Fibroblast of the conjunctiva (primary cell): ENCODE measurements at places on chromosomes 4 and X.

GRCh38 chrX:127306262-127306661 is 486.7 kb downstream of the PRR32 start:
- no peak for DNase-seq

DNA sequence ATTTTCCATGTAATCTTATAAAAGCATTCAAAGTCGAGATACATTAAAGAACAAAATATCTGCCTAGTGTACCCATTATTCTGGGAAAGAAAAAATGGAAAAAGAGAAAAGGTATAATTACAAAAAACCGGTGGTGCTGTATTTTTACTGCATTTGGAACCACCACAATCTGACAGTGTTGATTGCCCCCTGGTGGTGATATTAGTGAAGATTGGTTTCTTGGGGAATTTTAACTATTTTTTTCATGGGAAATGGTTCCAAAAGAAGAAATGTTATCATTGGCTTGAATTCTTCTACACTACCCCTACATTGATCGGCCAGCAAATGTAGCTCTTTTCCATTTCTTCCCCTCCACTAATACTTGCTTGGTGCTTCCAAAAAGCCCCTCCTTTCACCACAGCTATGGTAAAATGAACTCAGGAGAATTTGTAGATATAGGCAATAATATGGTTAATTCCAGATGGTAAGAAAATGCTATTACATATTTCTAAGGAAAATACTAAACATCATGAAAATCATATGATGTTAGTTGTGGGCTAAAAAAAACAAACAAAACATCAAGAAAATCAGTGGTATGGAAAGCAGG is 50.0 kb downstream of the COX18 start:
- peak; percentile 30 for DNase-seq

GRCh38 chr4:147724468-147725201 is 7.3 kb upstream of the ARHGAP10 start:
- DNase-seq = no peak

DNA sequence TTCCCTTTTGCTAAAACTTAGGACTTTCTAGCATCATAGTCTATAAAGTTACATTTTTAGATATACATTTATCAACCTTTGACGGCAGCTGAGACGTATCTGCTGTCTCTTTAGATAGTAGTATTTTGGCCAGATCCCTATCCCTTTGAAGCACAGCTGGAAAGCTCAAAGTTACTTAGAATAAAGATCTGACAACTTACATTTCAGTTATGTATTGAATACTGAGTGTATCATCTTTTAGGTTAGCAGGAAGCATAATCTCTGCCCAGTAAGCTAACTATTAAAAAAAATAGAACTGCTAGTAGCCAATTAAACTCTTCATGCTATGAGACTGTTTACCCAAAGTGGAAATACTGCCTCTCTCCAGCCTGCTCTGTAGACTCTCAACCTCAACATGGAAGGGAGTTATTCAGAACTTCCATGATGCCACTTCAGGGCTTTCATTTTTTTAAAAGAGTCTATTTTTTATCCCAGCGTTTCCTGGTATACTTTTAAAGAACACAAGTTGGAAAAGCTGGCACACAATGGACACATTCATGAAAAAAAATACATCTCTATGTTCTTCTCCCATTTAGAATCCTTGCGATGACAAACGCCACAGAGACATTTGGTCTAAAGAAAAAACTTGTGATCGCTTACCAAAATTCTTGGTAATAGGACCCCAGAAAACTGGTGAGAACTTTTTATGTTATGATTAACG is 126.3 kb downstream of the PRSS12 start:
- no peak for DNase-seq

DNA sequence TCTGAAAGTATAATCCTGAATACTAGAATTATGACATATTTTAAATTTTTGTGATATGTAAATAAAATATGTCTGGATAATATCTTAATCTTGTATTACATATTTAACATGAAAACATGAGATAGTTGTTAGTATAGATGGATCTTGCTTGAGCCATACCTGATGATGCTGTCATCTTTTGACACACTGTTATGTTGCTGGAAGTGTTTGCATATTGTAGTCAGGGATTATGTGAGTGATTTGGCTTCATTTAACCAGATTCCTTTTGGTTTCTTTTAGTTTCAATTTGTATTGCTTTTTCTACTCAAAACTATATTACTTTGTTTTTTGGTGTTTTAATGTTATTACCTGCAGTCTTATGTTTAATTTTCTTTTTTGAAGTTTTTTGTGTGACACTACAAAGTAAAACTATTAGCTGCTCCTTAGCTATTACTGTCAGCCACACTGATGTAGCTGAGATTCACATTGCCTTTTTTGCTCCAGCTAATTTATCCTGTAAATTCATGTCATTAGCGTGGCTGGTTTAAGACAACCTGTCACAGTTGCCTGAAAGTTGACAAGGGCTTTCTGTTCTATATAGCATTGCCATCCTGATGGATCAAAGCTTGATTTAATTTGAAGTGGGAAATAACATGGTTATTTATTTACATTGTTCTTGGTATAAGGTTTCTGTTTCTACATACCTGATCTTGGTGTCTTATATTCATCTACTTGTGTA is 33.7 kb downstream of the METAP1 start:
- DNase-seq = no peak

GRCh38 chr4:52996261-52997131 is 134.4 kb downstream of the RASL11B start:
- DNase-seq = peak; percentile 51

- no peak for DNase-seq
These were observed 113.5 kb upstream of the TMEM164 start for GRCh38 chrX:109889289-109890006.

- no peak for DNase-seq
These were observed 2.3 kb downstream of the PLAC8 start for GRCh38 chr4:83112231-83112630.

GRCh38 chr4:148126825-148127224 is 315.4 kb downstream of the NR3C2 start:
- no peak for DNase-seq

- DNase-seq = no peak
These were observed 14.5 kb downstream of the MRPL1 start for GRCh38 chr4:77877167-77877566.
